ENCODE measurements at places on chromosomes 5 and 9.

GRCh38 chr5:132775476-132775961 lies 1.5 kb downstream of the SEPTIN8 start:
- DNase-seq = no peak

- DNase-seq = no peak
Observed at GRCh38 chr5:85823462-85824426, 794.0 kb upstream of the COX7C start.

DNA sequence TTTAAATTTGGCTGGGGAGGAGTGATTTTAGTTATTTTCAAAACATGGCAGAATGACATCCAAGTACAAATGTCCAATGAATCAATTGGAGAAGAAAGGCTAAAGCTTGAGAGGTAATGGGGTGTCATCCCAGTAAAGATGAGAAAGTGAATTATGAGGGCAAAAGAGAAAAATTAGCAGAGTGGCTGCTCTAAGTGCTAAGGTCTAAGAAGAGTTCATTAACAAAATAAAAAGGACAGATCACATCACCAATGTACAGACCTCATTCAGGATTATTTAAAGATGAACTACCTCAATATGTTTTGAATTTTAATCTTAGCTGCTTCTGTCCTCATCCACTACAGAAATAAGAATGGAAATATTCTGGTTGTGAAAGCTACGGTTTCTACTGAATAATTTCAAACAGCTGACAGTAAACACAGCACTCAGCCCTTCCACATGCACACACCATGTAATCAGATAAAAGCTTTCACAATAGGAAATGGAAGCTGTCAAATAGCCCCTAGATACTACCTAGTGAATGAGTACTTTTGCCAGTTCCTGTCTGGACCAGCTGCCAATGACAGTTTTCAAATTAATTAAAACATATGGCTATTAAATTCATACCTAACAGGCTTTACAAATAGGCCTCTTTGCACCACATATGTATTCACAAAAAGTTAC lies 171.5 kb downstream of the SSBP2 start:
- DNase-seq = no peak

GRCh38 chr5:6829150-6829784 lies 116.0 kb downstream of the TENT4A start:
- no peak for DNase-seq

DNA sequence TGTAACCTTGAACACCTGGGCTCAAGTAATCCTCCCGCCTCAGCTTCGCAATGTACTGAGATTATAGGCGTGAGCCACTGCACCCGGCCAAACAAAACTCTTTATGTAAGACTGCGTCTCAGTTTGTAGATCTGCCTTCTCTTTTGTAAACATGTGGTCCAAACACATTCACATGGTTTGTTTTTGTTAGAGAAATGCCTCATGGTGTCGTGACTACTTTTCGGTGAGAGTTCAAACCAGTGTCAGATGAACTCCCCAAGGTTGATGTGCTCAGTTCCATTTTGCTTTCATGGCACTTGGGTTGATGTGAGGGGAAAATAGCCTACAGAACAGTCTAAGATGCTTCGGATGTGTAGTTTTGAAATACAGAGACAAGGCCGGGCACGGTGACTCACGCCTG lies 231.6 kb downstream of the GOLPH3 start:
- no peak for DNase-seq

GRCh38 chr5:135600971-135601381 lies 22.2 kb upstream of the CXCL14 start:
- DNase-seq = no peak

DNA sequence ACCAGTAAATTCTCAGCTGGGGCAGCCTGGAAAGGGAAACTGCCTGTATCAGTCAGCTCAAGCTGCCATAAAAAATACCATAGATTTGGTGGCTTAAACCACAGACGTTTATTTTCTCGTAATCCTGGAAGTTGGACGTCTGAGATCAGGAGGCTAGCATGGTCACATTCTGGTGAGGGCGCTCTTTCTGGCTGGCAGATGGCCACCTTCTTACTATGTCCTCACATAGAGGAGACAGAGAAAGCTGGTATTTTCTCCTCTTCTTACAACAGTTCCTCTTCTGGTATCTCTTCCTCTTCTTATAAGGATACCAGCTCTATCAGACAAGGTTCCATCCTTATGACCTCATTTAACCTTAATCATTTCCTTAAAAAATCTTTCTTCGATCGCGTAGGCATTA lies 50.5 kb upstream of the RFX3 start:
- DNase-seq = no peak

DNA sequence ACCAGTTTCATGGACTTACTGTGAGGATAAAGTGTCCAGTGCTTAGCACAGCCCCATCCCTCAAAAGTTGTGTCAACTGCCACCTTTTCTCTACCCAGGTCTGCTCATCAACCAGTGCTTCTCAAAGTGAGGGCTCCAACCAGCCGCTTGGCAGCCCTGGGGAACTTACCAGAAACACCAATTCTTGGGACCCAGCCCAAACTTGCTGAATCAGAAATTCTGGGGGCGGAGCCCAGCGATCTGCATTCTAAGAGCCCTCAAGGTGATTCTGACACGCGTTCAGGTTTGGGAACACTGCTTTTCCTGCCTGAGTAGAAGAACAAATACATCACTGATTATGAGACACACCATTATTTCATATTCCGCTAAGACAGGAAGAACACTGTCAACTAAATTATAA lies 132.0 kb downstream of the NSG2 start:
- DNase-seq = no peak

DNA sequence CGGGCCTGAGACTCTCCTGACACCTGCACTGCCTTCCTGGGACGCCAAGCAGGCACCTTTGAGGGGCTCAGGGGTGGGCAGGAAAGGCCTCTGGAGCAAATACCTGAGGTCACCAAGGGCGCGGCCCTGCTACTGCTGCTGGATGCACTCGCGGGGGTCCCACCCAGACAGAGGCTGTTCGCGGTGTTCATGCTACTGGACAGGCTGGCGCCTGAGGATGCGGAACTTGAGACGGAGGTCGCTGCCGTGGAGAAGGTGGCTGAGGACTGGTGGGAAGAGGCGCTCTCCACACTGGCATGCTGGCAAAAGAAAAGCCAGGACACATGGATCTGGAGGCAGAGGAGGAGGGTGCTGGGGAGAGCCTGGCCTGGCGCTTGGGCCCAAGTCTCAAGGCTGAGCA lies 110.7 kb downstream of the UBE2R2 start:
- DNase-seq = no peak

DNA sequence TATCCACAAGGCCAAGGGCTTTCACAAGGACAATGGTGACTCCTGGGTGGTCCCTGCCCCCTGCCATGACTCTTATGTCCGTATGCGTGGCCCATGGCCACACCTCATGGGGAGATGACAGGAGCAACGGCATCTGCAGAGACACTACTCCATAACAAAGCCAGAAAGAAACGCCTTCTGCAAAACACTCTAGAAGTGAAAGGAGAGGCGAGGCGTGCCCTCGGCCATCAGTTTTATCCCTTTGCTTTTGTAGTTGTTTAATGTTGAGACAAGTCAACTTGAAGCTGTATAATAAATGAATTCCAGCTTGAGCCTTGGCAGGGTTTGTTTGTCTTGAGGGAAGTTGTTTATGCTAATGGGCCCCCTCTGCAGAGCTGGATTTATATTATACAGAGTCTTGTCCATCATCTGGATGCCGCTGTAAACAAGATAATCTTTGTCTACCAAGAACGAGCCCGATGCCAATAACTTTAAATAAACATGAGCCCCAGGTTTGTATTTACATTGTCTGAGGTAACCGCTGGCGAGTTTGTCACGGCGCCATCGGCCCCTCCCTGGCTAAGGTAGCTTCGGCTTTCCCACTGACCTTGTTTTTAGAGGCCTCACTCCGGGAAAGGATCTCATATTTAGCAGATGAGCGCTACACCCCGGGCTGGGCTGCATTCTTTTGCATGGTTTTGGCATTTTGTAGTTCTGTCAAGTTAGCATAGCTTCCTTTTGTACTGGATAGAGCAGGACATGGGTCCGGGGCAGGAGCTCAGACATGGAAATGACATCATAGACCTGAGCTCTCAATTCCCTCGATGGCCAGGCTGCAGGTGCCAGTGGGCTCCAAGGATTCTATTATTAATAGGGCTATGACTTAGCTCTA lies 165.3 kb downstream of the ERCC6L2 start:
- no peak for DNase-seq

DNA sequence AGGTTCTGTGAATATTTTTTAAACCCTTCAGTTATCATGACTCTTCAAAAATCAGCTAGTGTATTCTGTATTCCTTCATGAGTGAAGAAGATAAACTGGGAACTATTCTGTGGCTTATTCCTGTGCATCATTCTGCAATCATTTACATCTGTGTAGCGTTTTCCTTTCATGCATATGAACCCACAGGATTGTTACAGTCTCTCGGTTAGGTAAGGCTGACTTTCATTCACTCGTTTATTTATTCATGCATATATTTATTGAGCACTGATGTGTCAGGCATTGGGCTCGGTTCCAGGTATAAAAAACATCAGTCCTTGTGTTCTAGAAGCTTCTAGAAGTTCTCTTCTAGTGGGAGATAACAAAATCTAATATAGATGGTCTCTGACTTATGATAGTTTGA lies 318.4 kb downstream of the MAN2A1 start:
- DNase-seq = no peak

GRCh38 chr5:83277154-83277553 lies 194.4 kb upstream of the VCAN start:
- no peak for DNase-seq

- DNase-seq = no peak
Observed at GRCh38 chr9:87643107-87643650, 82.7 kb upstream of the CTSL start.

- no peak for DNase-seq
Observed at GRCh38 chr9:133204335-133204992, 4.6 kb downstream of the OBP2B start.

GRCh38 chr5:36237751-36238150 lies 4.0 kb downstream of the NADK2 start:
- DNase-seq = no peak

DNA sequence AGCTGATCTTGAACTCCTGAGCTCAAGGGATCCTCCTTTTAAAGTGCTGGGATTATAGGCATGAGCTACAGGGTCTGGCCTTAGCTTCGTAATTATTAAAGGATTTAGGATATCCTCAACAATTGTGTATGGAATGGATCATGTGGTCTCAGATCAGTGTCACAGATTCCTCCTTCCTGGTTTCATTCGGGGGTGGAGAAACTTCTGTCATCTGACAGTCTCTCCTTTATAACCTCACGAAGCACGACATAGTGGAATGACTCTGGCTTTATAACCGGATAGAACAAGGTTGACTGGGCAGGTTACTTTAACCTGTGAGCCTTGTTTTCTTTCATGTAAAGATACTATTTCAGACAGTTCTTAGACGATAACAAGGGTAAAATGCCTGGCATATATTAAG lies 4.4 kb upstream of the GNG10 start:
- DNase-seq = no peak

Measured in NCI-H1048 (cell line).